ENCODE measurements at places on chromosomes 1 and 21.

DNA sequence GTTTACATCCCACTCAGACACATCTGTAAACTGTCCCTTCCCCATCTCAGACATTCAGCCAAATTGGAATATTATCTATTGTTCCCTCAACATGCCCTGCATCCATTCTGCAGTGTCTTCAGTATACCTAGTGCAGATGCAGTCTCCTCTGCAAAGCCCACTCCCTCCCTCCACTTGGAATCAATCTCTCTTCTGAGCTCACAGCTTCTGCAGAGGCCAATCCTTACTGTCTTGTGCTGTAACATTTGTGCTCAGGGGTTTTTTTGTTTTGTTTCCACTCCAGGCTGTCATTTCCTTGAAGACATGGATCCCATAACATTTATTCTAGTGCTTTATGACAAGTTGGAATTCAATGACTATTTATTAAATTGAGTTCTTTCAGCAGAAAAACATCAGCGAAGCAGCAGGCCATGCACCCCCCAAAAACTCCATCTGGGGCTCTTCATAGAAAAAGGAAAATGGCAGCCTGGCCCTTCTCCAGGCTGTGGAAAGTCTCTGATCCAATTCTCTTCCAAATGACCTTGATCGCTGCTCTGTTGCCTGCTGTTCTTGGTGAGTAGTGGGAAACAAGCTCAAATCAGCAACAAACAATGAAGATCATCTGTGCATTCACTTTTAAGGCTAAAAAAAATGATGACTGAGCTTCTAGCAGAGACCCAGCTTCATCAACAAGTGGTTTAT is 8.7 kb downstream of the C4BPA start:
- DNase-seq: no peak

GRCh38 chr1:7278827-7279765 is 492.0 kb upstream of the VAMP3 start:
- no peak for DNase-seq

GRCh38 chr1:228471762-228472398 is 15.3 kb upstream of the RNF187 start:
- peak; percentile 46 for DNase-seq

DNA sequence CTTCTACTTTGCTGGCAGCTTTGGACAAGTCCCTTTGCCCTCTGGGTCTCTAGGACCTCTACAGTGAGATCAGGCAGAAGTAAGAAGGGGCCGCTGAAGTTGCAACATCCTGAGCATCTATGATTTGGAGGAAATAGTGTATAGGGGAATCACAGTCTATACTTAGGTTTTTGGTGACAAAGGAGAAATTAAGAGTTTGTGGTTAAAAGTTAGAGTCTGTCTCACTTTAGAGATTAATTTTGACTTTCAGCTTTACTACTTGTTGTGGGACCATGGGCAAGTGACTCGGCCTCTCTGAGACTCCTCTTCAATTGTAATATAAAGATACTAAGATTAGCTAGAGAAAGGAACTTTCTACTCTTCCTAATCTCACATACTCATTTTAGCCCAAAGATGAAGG is 33.1 kb upstream of the LMX1A start:
- DNase-seq: no peak

- no peak for DNase-seq
These were observed 683.1 kb downstream of the LTN1 start for GRCh38 chr21:28309596-28309995.

DNA sequence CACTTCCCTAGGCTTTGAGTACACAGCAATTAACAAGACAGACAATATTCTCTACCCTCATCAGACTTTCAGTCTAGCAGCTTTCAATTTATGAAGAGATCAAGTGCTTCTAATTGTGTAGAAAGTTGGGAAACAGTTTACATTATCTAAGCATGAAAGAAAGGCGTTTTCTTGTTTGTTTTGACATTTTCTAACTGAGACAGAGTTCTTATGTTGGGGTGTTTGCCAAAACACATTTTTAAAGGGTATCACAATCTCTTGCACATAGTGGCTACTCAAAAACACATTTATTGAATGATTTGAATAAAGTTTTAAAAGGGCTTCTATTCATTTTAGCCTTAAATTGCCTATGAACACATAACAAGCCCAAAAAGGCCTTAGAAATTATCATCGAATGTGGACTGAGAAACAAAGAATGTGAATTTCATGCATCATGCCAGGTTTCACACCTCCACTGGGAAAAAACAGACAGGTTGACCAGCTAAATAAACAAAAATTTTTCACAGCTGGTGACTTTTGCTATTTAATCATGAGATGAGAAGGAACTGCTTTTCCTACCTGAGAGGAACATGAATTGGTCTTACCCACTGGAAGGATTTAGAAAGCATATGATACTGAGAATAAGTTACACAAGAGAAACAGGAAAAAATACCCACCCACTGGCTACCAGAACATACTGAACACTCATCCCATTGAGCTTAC is 394.5 kb upstream of the PKN2 start:
- no peak for DNase-seq

- no peak for DNase-seq
These were observed 1.9 kb upstream of the CCDC30 start for GRCh38 chr1:42461196-42461595.

GRCh38 chr1:4060850-4061249 is 160.8 kb upstream of the C1orf174 start:
- DNase-seq: no peak

- no peak for DNase-seq
These were observed 10.7 kb upstream of the GPR153 start for GRCh38 chr1:6271554-6271953.

DNA sequence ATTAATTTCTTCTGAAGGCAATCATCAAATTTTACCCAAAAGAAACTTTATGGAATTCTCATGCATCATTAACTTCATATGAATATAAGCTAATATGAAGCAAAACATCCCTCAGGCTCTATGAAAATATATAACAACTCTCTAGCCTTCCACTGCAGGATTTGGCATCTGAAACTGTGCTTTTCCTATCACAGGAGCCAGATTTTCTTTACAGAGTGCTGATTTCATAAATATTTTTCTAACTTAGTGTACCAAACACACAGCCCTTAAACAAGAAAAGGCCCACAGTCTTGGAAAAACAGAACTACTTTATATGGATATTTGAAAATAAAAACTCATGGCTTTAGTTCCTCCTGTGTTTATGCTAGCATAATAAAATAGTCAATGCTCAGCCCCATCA is 559.5 kb upstream of the CHRM3 start:
- DNase-seq: no peak

DNA sequence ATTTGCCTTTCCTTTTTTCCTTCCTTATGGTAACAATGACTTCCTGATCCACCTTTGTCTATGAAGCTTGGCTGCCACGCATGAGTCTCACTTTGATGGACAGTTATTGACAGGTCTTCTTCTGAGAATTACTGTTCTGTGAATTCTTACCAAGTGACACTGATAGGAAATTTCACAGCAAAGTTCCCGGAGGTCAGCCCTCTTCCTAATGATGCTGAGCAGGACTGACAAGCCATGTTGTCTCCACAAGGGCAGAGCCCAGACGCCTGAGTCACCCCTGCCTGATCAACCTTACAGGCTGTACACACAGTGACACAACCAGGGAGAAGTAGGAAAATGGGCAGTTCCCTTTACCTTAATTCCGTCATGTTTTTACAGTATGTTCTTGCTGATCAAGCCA is 44.2 kb downstream of the ZC3H11B start:
- DNase-seq: no peak

DNA sequence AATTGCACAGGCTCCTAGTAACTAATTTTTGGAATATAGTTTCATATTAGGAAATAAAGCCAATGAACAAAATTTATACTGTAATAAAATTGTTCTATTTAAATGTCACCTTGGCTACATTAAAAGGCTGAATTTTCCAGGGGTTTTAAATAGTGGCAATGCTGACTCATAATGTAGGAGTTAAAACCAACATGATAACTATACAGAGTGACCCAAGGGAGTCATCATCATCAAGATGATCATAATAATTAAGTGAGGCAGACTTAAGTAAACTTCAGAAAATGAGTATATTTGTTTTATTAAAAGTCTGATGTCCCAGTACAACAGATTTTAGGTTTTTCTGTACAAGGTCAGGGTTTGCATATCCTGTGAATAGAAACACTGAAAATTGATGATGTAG is 183.4 kb downstream of the PLPPR4 start:
- no peak for DNase-seq

DNA sequence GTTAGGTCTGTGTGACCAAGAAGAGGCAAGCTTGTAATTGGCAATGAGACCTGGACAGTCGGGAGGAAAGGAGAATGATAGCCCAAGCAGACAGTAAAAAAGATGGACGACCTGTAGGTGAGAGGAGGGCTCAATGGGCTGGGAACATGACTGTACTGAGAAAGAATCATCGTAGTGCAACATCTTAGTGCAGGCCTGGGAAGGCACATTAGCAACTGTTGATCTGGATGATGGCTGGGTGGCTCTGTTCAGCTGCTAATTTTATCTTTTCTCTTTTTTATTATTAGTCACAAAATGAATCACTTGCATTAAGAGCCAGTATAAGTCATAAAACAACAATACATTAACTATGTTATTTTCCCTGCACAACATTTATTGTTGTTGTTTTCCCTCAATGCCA is 32.9 kb downstream of the IFI44 start:
- no peak for DNase-seq

DNA sequence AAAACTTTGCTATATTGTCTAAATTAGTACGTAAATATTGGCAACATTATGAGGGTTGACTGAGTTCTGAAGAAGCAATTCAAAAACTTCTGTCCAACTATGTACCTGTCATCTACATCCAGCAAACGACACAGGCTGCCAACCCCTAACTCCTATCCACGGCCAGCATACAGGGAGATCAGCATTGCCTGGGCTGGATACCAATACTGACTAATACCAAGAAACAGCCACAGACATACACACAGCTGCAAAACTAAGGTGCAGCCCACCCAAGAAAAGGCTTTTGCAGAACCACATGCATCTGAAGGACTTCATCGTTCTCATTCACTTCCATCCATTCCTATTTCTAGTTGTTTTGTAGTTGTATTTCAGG is 2.0 kb downstream of the KIAA0319L start:
- no peak for DNase-seq

DNA sequence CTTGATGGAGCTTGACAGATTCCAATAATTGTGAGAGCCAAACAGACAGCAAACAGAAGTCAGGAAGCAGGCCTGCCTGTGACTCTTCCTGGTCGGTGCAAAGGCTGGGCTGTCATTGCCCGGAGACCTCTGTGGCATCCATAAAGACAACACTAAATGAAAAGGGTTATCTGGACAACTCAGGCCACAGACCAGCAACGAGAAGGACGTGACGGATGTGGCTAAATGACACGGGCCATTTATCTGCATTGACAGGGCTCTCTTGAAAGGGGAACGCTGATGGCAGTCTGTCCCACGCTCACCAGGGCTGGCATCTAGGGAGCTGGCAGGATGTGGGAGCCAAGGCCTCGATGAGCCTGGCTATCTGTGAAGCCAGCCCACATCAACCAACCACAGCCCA is 35.0 kb downstream of the HMGB4 start:
- no peak for DNase-seq

- no peak for DNase-seq
These were observed 69.2 kb upstream of the MAGI3 start for GRCh38 chr1:113320972-113321680.

- DNase-seq: no peak
These were observed 4.9 kb downstream of the CMPK1 start for GRCh38 chr1:47338249-47339077.

- no peak for DNase-seq
These were observed 128.7 kb downstream of the ZZZ3 start for GRCh38 chr1:77553568-77554291.

DNA sequence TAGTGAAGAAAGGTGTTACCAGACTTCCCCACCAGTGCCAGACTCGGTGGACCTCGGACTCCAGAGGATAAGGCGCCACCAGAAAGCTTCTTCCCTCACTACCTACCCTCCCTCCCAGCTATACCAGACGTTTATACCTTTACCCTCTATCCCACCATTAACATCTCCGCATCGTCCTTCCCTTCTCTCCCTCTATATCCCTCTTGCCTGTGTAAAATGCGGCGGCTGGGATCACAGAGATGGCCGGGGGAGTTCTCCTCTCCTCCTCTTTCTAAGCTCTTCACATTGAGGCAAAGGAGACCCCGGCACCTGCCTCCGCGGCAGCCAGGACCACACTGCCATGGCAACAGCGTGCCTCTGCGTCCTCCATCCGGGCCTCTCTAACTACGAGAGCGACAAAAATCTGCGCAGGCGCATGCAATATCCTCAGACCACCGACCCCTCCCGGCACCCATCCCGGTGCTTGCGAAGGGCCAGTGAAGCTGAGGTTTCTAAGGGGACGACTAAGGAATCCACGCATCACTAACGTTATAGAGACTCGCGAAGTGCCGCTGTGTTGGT is at the start of gene CCDC181:
CCDC181 (minus strand) TSS at position 394 of the 561 bp plus-strand sequence. CDS start 2,547 bp downstream, outside the sequence.
- peak; percentile 2 for DNase-seq

DNA sequence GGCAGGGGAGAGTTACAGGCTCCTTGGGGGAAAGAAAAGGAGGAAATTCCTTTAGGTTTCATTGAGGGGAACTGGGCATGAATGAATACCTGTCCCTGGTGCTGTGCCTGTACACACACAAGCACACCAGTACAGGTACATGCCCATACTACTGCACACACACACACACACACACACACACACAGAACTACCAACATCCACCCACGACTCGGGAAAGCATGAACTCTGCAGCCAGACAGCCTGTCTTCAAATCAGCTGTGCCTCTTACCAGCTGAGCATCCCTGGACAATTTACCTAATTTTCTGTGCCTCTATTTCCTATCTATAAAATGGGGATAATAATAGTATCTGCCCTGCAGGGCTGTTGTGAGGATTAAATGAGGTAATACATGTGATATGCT is 7.2 kb upstream of the GRIK3 start:
- DNase-seq: no peak

- DNase-seq: no peak
These were observed 34.1 kb downstream of the OR2G3 start for GRCh38 chr1:247639381-247639981.

GRCh38 chr1:7589774-7590425 is 181.2 kb upstream of the VAMP3 start:
- no peak for DNase-seq

DNA sequence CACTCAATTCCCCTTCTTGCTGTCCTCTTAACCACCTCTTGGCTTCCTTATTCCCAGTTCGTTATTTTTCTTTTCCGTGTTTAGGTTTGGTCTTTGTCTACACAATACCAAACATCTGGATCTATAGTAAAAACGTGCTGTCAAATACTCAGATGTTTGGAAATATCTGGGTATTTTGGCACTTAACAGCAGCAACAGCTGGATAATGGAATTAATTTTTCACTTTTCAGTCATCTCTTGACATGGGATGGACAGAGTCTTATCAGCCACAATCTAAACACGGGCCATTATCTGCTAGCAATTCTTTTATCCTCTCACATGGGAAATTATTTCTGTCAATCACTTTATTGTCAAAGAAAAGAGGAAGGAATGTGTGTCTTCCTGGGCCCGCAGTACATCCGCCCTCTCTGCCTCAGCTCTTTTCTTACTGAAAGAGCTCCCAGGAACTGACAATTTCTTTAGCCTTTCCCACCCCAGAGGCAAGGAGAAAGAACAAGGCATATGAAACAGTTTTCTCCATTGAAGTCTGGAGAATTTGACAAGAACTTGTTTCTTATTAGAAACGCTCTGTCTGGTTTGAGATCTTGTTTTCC is 13.4 kb downstream of the NHLH2 start:
- no peak for DNase-seq

GRCh38 chr1:165928075-165928731 is 100.8 kb downstream of the UCK2 start:
- DNase-seq: peak; percentile 37

GRCh38 chr1:188386161-188386560 is 1557.4 kb downstream of the PLA2G4A start:
- no peak for DNase-seq

Data from HL-60 (cell line).